CD4-positive, alpha-beta T cell treated with Interleukin-12 subunit alpha and Interleukin-12 subunit beta, for 1 hour (primary cell): ENCODE measurements at places on chromosomes 1 and 21.

GRCh38 chr1:68269637-68270430, 37.5 kb upstream of the WLS start:
- no peak for DNase-seq

DNA sequence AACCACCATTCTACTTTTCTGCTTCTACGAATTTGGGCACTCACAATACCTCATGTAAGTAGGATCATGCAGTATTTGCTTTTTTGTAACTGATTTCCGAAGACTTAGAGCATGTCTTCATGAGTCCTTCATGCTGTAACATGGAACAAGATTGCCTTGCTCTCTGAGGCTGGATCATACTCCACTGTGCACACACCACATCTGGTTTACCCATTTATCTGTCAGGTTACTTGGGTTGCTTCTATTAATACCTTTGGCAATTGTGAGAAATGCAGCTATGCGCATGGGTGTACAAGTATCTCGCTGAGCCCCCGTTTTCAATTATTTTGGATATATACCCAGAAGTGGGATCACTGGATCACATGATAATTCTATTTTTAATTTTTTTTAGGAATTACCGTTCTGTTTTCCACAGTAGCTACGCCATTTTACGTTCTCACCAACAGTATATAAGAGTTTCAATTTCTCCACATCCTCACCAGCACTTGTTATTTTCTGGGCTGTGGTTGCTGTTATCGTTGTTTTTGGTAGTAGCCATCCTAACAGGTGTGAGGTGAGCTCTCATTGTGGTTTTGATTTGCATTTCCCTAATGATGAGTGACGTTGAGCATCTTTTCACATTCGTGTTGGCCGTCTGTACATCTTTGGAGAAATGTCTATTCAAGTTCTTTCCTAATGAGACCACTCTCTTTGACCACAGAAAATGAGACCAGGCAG, 10.7 kb upstream of the SLC2A5 start:
- no peak for DNase-seq

GRCh38 chr1:164265232-164265631, 293.8 kb upstream of the PBX1 start:
- no peak for DNase-seq

DNA sequence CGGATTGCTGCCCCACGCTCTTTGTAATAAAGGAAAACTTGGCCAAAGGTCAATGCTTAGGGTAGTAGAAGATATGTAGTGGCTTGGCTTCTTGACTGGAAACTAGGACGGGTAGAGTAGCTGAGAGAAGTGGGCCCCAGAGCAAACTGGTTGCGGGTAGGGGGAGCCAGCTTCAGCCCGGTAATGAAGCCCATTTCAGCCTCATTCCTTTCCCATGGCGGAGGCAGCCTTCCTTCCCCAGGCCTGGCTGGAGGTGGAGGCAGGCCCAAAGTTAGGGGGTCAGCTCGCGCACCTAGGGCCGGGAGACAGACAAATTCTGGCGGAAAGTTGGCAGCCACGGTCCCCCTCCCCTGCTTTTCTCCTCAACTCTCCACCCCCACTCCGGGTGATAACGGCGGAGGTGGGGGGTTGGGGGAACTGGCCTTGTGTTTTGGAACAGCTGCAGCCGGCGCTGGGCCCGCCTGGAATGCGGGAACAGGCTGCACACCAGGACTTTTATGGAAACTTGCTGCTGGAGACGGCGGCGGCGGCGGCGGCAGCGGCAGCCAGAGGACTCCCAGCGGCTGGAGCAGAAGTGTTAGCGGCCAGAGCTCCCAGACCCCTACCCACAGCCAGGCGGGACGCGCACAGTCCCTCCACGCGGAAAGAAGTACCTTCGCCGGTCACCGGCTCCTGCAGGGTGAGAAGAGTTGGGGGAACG, at the start of gene NEXN:
Gene NEXN (plus strand): TSS at position 544 of the 700 bp plus-strand sequence. CDS start 27,483 bp downstream, outside the sequence.
- no peak for DNase-seq

- no peak for DNase-seq
These were observed 19.4 kb upstream of the S100A2 start for GRCh38 chr1:153585006-153585405.

DNA sequence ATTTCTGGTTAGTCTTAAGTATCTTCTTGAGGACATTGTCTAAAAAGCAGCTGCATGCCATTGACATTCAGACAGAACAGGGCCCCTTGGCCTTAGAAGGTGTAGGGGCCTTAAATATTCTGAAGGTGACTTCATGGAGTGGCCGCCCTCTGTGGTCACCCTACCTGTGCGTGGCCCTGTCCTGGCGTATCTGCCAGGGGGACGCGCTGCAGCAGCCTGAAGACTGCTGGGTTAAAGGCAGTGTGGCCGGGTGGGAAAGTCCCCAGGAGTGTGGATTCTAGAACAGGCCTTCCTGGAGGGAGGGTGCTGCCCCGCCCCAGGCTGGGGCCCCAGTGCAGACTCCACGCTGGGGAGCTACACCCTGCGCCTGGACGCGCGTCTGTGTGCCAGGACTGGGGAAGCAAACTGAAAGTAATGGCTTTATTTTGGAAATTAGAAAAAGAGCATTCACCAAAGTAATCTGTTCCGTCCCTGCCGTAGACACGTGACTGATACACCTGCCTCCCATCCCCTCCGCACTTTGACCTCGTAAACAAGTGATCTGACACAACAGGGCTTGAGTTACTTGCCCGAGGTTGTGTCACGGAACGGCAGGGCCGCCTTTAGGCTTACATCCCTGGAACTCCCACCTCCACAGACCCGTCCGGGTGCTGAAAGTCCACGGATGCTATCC, 1.8 kb downstream of the AGPAT3 start:
- peak; percentile 71 for DNase-seq

- no peak for DNase-seq
These were observed 31.2 kb upstream of the COL6A2 start for GRCh38 chr21:46066591-46067331.

- DNase-seq, result no peak
These were observed 4.3 kb upstream of the SPATC1L start for GRCh38 chr21:46188226-46189212.

- no peak for DNase-seq
These were observed 22.0 kb upstream of the SLC26A9 start for GRCh38 chr1:205965036-205965884.

DNA sequence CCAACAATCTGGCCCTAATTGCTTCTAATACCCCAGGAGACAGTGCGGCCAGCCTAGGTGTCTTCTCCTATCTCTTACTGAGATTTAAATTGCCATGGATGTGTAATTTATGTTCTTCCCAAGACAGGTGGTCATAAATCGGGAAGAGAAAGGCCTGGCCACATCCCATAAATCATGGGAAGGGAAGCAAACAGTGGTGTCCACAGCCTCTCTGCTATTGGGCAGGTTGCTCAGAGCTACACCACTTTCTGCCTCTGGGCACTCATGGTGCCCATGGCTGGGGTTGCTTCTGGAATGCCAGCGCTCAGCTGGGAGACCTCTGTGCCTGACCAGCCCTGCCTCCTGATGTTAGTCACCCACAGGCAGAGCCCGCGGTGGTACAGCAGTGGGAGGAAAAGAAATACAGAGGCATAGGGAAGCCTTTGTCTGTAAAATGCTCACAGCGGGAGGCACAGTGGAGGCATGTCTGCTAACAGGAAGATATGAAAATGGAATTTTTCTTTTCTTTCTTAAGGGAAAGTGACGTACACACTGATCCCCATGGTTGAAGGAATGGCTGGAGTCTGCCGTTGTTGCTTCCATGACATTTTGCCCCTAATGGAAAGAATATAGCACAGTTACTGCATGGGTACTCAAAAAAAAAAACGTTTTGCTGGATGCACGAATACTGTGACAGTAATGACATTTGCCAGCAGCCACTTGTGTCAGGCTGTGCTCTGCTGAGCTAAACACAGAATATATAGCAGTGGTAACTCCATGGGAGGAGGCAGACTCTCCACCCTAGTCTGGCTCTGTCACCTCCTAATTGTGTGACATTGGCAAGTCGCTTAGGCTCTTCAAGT, 21.9 kb downstream of the MTARC1 start:
- DNase-seq, result no peak

- DNase-seq, result no peak
These were observed 50.9 kb upstream of the TRABD2B start for GRCh38 chr1:48048064-48048463.

DNA sequence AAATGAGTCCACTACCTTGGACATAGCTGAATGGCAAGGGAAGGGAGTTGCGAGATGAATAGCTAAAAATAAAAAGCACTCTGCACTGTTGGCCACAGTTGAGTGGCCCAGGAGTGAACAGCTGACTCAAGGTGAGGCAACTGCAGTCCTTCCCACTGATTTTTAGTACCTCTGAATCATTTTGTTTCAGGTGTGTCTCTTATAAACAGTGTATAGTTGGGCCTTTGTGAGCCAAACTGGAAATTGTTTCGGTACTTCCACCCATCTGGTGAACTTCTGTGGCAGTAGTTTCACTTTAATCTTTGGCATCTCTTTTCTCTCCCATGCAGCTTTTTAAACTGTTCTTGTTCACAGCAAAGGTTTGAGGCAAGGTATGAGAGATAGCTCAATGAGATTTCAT, 122.7 kb downstream of the VAV3 start:
- DNase-seq, result no peak

GRCh38 chr1:177920091-177920490, 49.8 kb downstream of the SEC16B start:
- DNase-seq, result no peak

DNA sequence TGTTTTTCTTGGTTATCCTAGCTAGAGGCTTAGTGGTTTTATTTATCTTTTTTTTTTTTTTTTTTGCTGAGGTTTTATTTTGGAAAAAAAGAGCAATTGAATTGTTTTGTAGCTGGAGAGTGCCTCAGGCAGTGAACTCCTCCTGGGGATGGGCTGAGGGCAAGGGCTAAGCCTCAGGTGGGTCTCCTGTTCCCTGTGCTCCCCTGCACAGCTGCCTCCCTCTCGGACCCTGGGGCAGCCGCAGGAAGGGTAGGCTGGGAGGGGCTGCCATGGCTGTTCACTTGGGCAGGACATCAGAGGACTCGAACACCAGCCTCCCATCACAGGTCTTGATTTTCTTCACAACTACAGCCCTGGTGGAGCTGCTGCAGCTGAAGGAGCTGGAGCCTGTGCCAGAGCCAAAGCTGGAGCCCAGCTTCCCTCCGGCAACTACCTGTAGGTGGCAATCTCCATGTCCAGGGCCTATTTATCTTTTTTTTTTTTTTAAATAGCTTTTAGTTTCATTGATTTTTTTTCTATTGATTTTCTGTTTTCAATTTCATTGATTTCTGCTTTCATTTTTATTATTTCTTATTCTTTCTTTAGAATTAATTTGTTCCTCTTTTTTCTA, 28.9 kb downstream of the LEPR start:
- no peak for DNase-seq

- DNase-seq, result no peak
These were observed 4.4 kb upstream of the C2CD2 start for GRCh38 chr21:41957991-41958766.

GRCh38 chr21:28393279-28393678, 599.4 kb downstream of the LTN1 start:
- DNase-seq, result no peak

DNA sequence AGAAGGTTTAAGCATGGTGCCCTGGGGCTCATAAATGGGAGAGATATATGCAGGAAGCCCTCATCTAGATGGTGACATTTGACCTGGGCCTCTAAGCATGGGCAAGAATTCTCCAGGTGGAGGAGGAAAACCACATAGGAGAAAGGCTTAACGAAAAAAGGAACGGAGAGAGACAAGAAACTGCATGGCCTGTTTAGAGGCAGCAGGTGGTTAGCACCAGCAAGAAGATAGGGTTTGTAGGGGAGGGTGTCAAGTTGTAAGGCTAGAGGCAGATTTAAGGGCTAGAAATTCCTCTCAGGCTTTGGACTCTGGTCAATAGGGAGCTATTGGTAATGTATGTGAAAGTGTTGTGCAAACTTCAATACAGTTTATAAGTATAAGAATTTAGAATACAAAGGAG, 8.2 kb upstream of the MAPKAPK2 start:
- no peak for DNase-seq

- no peak for DNase-seq
These were observed 989.8 kb upstream of the B3GALT2 start for GRCh38 chr1:194176212-194176611.

GRCh38 chr1:209564849-209565248, 18.7 kb upstream of the CAMK1G start:
- DNase-seq, result no peak

GRCh38 chr1:35324486-35324885, 56.0 kb downstream of the ZMYM4 start:
- DNase-seq, result no peak

GRCh38 chr1:23628951-23629387, 62.6 kb upstream of the RPL11 start:
- DNase-seq, result no peak

GRCh38 chr1:222329493-222330045, 218.3 kb downstream of the HHIPL2 start:
- no peak for DNase-seq

DNA sequence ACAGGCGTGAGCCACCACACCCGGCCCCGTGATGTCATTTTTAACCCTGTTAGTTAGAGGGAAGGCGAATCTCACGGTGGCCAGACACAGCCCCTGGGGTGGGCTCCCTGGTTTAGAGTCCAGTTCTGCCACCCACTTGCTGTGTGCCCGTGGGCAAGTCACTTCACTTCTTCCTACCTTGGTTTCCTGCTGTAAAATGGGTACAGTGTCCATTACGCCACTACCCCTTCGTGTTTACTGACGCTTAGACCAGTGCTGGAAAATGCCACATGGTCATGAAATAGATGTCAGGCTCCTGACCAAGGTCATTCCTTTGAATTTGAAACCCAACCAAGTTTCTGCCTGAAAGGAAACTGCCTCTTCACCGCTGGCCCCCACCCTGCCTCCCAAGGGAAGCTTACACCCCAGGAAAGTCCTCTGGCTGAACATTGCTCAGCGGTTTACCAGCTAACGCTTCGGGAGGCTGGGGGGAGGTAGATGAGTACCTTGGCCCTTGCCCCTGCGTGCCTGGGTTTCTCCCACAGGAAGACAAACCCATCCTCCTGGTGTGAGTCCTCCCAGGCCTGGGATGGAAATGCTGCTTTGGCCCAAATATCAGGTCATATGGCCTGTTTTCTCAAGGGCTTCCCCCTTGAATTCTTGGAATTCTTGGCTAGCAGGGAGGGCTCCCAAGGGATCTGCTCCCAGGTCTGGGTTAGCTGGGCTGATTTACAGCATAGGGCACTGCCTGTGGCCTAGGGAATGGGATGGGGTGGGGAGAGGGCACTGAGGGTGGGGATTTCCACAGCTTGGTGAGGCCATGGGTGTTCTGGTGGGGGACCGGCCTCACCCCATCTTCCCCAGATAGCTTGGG, 7.6 kb upstream of the AADACL4 start:
- no peak for DNase-seq

DNA sequence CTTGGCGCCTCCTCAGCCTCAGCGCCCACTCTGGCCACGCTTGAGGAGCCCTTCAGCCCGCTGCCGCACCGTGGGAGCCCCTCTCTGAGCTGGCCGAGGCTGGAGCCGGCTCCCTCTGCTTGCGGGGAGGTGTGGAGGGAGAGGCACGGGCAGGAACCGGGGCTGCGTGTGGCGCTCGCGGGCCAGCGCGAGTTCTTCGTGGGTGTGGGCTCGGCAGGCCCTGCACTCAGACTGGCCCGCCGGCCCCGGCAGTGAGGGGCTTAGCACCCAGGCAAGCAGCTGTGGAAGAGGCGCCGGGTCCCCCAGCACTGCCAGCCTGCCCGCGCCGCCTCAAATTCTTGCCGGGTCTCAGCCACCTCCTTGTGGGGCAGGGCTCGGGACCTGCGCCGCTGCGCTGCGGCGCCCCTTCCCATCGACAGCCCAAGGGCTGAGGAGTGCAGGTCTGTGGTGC, 61.4 kb downstream of the SLC16A1 start:
- no peak for DNase-seq

GRCh38 chr1:64608005-64608650, 136.7 kb upstream of the RAVER2 start:
- DNase-seq, result no peak

- no peak for DNase-seq
These were observed 75.5 kb downstream of the NAV1 start for GRCh38 chr1:201614262-201615015.
